ENCODE measurements at places on chromosomes 2 and 18.

GRCh38 chr2:207066791-207067460, 98.8 kb downstream of the KLF7 start:
- peak; percentile 17 for DNase-seq

DNA sequence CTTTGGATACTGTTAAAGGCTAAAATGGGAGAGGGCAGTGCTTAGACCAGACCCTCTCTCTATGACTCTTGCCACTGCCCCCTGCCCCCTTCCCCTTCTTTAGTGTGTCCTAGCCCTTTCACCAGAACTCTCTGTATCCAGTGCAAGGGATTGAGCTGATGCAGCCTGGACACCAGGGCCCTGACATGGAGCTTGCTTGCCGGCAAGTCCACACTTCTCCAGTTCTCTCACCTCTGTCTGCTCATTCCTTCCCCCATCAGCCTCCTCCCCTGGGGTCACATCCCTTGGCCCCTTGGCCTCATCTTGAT, 1.5 kb upstream of the WNT6 start:
- DNase-seq: no peak

DNA sequence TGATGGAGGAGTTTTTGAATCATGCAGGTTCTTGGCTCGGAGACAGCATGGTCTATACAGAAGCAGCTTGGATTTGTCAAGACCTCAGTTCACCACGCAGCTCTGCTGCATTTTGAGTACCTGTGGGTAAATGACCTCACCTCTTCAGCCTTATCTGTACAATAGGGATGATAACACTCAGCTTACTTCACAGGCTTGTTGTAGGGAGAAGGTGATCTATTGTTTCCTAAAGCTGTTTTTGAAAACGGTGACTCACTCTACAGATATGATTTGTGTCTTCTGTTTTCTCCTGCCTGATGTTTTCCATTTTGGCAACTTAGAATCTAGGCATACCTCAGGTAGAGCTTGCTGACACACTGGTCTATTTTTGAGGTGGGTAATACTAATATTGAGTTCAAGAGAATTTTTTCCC, 80.3 kb downstream of the FMNL2 start:
- peak; percentile 47 for DNase-seq

GRCh38 chr2:64957109-64957903, 31.9 kb upstream of the SLC1A4 start:
- no peak for DNase-seq

GRCh38 chr2:30656079-30656478, 151.2 kb downstream of the CAPN13 start:
- DNase-seq: no peak

DNA sequence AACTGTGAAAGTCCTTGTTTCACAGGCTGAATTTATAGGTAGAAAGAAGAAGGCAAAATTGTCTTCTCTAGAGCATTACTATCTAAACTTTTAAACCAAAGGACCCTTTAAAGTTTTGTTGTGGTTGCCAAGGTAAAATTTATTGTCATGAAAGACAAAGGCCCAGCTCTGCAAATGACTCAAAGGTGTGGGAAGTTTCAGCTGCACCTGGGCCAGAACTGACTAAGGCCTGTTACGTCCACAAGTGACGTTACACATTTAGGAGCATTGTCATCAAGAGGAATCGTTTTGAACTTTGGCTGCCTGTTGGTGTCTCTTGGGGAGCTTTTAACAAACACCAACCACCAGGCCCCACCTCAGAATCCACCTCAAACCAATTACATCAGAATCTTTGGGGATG, 8.1 kb upstream of the DSC3 start:
- DNase-seq: no peak
